AG09309 (cell line): ENCODE measurements at places on chromosomes 3 and 15.

DNA sequence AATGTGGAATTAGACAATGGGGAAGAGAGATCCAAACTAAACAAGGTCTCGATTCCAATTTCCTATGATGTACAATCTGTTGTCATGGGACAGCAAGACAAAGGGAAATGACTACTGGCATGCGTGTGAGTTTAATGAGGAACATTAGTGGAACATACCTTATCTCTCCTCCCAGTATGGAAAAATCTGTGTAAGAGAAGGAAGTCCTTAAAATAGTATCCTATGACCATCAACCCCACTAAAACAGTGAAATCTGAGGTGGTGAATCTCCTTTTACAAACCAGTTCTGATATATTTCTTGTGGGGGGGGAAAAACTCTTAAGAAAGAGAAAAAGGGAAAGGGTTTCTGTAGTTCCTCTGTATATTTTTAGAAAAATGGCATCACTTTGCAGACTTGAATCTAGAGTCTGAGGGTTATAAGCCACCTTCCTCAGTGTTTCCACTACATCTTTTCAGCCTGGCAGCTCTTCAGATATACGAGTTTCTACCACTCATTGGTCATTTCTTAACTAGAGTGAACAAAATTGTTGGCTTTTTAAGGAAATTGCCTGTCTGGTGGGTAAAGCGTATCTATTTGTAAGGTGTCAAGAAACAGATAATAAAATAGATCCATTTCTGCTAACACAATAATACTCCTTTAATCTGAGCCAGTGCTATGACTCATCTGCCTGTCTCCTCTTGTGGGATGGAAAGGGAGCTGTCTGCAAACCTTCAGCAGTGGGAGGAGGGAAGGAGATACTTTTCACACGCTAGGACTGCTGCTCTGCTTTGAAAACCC, 3.0 kb upstream of the TNFAIP8L3 start:
- no peak for DNase-seq

- no peak for DNase-seq
Observed at GRCh38 chr3:128992926-128993460, 883 bp downstream of the CFAP92 start.

GRCh38 chr3:16290007-16290826, 25.2 kb downstream of the OXNAD1 start:
- DNase-seq = no peak

DNA sequence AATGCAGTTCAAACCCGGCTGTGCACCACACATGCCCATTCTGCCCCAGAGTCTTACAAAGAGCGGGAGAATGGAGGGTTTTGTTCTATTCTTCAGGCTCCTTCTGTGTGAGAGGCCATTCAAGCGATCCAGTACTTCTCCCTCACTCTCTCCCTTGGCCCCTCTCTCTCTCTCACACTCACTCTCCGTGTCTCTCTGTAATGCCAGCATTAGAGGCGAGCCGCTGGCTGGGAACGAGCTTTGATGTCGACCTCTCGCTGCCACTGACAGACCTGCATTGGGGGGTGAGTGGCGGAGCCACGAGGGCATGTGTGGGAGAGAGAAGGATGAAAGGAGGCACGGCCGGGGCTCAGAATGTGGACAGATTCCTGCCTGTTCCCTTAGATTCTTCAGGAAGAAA, 231.7 kb upstream of the ARRDC4 start:
- no peak for DNase-seq

- DNase-seq = no peak
Observed at GRCh38 chr3:72113564-72113963, 328.6 kb upstream of the PROK2 start.

DNA sequence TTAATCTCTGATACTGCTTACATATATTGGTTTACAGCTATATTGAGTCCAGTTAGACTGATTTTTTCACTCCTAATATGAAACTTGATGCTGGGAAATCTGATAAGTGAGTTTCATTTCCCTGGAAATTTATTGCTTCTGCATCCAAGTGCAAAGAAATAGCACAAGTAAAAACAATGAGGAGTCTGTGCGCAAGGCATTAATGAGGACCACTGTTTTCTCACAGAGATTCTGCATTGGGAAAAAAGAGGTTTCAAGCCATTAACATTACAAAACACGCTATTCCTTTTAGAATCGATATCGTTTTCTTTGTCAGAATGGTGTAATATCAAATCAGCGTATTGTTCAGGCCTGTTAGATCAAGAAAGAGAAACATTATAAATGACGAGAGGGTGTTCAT, 723.3 kb upstream of the ARRDC4 start:
- no peak for DNase-seq

- no peak for DNase-seq
Observed at GRCh38 chr15:100190675-100191074, 151.1 kb downstream of the ADAMTS17 start.

GRCh38 chr3:39255503-39256325, 24.1 kb downstream of the CX3CR1 start:
- DNase-seq = no peak

GRCh38 chr3:55174747-55175146, 246.9 kb upstream of the LRTM1 start:
- no peak for DNase-seq

DNA sequence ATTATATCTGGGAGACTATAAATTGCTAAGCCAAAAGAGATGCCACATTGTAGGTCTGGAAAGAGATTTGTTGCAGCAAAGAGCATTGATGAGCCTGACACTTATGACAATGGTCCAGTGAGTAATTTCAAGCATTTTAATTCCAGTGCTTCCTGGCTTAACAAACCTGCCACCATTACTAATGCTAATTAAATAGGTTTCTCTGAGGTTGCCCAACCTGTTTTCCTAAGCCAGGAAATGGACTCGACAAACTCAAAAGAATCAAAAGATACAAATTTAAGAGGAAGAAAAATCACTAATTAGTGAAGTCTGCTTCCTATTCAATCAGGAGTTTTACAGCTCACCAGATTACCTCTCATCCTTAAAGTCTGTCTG, 36.7 kb upstream of the CTDSPL start:
- no peak for DNase-seq

GRCh38 chr15:42736793-42737528, at the start of gene CDAN1:
Gene CDAN1 (minus strand): TSS chr15:42737128. CDS start chr15:42737102, 26 bp downstream.
- DNase-seq = peak; percentile 8

DNA sequence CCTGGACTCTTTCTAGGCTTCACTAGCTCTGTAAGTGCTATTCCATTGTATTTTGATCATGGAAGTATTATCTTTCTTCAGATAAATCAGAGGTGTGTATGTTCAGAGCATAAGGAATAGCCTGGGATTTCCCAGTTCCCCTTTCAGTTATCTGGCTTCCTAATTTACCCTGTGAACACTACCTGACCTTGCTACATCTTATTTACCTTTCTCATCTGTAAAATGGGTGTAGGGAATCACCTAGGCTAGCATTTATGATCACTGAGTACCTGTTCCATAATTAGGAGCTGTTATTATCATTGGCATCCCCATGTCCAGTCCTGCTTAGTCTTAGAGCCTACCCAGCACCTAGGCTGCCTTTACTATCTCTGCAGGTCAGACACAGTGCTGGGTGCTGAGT, 149.3 kb upstream of the NR2F2 start:
- DNase-seq = no peak

GRCh38 chr3:72347819-72348319, 500.4 kb downstream of the SHQ1 start:
- peak; percentile 88 for DNase-seq

- no peak for DNase-seq
Observed at GRCh38 chr3:13292375-13292774, 127.7 kb downstream of the NUP210 start.

DNA sequence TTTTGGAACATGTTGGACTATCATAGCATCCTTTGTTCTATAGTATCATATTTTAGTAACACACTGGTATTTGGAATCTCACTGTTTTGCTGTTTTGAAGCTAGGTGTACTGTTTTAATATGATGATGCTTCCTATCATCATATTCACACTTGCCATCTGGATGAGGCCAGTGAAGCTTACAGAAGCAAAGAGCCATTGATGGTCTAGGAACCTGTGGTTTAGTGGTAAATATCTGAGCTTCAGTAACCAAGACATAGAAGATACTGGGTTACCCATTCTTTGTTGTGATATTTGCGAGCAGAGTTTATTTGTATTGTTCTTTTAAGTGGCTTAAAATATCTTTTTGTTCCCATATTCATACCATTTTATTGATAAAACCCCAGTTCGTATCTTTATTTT, 304.1 kb downstream of the SATB1 start:
- no peak for DNase-seq

DNA sequence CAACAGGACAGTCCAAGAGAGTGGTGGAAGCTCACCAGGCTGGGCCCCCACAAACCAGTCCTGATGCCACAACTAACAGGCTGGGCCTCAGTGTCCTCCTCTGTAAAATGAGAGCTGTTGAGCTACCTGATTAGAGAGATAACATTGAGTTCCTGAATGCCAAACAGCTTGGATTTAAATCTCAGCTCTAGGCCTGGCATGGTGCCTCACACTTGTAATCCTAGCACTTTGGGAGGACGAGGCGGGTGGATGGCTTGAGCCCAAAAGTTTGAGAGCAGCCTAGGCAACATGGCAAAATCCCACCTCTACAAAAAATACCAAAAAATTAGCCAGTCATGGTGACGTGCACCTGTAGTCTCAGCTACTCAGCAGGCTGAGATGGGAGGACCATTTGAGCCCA, 20.1 kb upstream of the TMCC1 start:
- no peak for DNase-seq

DNA sequence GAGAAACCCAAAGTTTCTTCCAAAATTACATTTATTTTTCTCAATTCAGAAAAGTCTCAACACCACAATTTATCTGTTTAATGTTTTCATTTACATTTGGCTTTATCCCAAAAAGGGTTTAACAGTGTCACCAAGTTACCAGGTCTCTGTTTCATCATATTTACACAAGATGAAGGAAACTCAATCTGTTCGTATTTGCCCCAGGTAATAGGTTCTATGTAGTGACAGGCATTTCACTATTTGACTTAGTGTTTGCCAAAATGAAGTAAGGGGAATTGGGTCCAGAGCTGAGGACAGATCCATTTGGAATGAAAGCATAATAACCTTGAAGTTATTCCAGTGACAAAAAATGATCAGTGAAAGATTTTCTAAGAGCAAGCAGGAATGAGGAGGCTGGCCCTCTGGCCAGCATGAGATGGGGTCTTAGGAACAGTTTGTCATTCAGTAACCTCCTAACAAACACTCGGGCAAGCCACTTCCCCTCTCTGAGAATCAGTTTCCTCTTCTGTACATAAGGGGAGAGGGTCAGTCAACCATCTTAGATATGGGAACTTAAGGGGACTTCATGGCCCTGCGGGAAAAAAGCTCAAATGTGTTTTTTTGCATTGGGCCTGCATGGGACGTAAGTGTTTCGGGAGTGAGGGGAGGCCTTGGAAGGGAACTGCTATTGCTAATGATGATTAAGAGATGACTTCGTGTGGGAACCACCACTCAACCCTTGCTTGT, 31.8 kb downstream of the UMPS start:
- DNase-seq = no peak

DNA sequence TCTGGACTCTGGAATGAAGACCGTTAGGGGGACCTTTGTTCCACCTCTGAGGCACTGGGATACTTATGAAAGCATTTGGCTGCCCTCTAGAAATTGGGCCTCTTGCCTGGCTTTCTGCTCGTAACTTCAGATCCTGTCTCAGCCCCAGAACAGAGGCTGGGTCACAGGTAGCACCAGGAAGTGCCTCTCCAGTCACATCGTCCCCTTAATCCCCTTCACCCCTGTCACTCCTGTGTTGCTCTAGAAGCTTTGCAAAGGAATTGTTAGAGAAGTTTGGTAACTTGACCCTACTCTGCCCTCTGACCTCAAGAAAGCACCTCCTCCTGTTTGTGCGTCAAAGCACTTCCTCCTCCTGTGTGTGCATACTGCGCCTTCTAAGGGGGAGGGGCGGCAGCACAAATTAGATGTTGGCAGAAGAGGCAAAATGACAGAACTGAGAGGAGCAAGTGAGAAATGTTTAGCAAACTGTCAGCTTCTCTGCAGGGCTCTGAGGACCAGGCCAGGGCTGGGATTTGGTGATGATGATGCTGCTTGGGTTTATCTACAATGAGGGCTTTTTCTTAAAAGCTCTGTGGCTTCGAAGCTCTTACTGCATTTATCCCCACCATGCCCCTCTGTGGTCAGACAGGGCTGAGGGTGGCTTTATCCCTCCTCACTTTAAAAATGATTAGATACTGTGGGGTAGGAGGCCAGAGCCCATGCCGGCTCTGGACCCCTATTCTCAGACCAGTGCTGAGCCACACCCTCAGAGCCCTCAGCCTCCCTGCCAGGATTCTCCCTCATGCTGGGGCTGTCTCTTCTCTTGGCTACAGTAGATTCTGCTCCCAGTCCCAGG, 76.2 kb downstream of the LARS2 start:
- DNase-seq = no peak

DNA sequence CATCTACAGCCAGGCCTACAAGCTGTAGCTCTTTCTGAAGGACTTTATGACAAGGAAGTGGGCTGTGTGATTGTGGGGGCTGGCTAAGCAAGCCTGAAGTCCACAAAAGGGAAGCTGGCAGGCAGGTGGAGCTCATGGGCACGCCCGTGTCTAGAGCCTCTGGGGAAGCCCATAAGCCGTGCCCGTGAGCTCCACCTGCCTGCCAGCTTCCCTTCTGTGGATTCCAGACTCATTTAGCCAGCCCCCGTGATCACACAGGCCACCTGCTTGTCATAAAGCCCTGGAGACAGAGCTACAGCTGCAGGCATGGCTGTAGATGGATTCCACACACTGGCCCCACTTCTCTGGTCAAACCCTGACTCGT, 15.2 kb downstream of the EFCC1 start:
- no peak for DNase-seq

DNA sequence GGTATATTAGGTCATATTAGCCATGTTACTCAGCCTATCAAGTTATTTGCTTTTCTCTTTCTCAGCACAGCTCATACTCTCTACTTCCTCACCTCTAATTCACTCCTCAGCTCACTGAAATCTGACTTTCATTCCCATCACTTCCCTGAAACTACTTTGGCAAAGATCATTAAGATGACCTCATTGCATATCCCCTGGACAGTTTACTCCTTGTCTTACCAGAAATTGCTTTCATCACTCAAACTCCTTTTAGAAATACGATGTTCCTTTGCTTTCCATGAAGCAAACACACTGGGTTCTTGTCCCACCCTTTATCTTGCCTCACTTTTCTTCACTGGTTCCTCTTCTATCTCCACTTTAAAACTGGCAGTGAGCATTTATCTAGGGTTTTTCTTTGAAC, 354.4 kb downstream of the TUSC7 start:
- no peak for DNase-seq

DNA sequence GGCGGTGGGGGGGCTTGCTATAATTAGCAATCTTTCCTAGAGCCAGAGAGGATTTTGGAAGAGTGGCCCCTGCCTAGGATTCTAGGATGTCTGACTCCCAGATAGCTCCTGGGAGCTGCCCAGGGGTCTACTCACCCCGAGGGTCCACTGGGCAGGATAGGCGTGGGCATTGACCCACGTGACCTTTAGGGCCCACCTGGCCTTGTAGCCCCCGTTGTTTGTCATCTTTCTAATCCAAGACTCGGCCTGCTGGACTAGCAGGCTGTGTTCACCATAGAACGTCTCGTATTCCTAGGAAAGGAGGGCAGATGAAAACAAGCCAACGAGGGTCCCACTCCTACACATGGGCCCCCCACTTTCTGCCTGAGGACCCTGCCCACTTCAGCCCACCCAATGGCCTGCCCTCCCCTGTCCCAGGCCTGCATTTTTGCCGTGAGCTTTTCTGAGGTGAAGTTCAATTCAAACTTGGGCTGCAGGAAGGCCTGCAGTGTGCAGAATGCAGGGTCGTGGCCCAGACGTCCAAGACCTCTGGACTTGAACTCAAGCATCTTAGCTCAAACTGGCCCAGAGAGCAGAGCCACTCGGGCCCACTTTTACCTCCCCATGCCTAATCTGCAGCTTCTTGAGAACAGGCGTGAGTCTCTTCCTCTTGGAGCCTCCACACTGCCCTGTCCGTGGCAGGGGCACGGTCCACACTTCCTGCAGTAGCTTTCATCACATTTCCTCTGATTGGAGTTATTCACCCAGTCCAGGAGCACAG, 41.5 kb downstream of the MUC4 start:
- no peak for DNase-seq
